ENCODE measurements at places on chromosomes 2 and 18. TPM values are rescaled to one million over a fixed set of nuclear protein-coding genes. Genes with fewer than 3 reads are reported as not detected.

The L3MBTL4 gene
- polyA plus RNA-seq = 6.0 TPM

The MIB1 gene
- 55.3 TPM for polyA plus RNA-seq

The HTR2B gene
- polyA plus RNA-seq = 0.46 TPM

The GALNT5 gene
- 7.1 TPM for polyA plus RNA-seq

The EML6 gene
- 1.0 TPM for polyA plus RNA-seq

The DIPK1C gene
- polyA plus RNA-seq = 0.36 TPM

The MYO7B gene
- 1.2 TPM for polyA plus RNA-seq

The HSPE1 gene
- 192 TPM for polyA plus RNA-seq

The RAPH1 gene
- 24.7 TPM for polyA plus RNA-seq

The NBEAL1 gene
- polyA plus RNA-seq = 17.3 TPM

The LCT gene
- 0.12 TPM for polyA plus RNA-seq

DNA sequence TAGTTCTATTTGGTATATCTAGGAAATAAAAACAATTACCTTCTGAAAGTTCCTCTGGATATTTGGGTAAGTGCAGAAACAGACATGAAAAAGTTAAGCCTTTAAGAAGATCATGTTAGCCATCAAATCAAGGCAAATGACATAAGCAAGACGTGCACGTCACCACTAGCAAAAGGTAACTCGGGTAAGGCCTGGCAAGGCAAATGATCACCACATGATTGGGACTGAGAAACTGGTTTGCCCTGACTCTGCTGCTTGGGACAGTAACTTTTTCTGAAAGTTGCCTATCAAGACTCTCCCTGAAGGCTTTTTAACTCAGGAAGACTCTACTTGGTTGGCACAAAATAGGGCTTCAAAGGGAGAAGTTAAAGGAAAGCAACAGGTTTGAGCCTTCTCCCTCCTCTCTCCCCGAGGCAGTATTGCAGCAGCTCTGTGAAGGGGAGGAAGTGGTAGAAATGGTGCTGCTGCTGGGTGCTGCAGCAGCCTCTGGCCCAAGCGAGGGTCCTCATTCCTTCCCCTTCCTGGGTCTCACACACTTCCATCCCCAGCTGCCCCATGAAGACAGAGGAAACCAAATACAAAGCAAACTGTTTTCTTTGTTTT lies 17.1 kb upstream of the TMEM237 start:
- no peak for DNase-seq

DNA sequence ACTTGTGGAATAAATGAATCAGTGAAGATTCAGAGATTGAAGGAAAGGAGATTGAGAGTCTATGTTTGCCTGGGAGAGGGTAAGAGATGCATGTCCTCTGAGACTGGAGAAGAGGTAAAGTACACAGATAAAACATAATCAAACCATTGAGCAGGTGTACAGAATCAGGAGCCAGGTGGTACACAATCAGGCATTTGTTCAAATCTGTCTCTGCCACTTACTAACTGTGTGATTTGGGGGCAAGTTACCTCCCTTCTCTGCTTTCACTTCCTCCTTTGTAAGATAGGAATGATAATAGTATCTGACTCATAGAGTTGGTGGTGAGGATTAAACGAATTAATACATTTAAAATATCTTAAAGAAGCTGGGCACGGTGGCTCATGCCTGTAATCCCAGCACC lies 94.0 kb downstream of the CDK15 start:
- no peak for DNase-seq

DNA sequence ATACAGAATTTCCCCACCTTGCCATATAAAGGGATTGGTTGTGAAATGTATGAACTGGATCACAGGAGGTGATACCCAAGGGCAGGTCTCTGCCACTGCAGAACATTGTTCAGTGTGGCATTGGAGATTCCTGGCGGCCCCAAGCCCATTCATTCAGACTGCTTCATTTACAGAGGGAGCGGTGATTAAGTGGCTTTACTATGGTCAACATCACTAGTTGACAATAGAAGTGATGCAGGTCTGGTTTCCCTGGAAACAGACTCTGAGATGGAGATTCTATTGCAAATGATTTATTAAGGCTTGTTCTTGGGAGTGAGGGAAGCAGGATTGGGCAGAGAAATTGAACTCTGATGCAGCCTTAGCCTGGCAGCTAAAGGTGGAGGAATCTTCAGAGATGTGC lies 62.4 kb downstream of the ZDBF2 start:
- DNase-seq = no peak

GRCh38 chr2:24210723-24211122 lies 35.9 kb downstream of the FAM228A start:
- no peak for DNase-seq

- DNase-seq = no peak
Observed at GRCh38 chr2:211401328-211401727, 844.9 kb downstream of the CPS1 start.

DNA sequence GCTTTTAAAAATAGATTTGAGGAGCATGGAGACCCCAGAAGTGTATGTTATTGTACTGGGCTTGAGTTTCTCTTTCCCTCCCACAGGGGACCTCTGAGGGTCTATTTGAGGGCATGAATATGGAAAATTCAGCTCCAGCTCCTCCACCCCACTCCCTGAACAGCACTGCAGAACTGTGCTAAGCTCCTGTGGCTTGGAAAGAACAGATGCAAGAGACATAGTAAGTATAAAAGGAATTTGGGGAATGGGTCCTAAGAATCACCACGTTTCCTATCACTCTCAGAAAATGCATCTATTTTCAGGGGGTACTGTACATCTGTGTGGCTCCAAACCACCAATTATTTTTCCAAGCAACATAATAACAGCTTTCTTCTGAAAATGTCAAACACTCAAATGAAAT lies 416.1 kb downstream of the ZNF521 start:
- no peak for DNase-seq

DNA sequence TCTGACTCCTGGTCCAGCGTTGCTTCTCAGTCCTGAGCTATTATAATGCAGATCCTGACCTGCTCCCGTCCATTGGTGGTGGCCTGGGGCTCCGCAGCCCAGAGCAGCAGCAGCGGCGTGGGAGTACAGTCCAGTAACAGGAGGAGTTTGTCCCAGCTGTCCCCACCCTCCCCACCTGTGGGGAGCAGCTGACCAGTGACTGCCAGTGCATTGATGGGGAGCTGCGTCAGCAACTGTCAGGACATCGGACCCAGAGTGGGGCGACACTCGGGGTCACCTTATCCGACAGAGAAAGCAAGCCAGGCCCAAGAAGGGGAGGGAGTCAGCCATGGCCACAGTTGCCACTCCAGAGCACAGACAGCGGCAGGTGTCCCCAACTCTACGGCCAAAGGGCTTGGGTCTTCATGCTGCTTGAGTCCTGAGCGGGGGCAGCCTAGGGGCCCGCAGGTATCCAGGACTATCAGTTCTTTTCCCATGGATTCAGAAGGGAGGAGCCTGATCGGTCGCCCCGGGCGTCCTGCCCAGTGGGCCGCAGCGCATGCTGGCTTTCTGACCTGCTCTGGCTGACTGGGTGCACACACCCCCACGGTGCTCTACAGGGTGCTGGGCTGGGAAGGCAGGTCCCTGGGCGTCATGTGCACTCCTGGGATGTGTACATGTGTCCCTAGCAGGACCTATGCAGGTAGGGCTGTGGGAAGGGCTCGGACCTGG lies 29.7 kb downstream of the DNMT3A start:
- DNase-seq = no peak

DNA sequence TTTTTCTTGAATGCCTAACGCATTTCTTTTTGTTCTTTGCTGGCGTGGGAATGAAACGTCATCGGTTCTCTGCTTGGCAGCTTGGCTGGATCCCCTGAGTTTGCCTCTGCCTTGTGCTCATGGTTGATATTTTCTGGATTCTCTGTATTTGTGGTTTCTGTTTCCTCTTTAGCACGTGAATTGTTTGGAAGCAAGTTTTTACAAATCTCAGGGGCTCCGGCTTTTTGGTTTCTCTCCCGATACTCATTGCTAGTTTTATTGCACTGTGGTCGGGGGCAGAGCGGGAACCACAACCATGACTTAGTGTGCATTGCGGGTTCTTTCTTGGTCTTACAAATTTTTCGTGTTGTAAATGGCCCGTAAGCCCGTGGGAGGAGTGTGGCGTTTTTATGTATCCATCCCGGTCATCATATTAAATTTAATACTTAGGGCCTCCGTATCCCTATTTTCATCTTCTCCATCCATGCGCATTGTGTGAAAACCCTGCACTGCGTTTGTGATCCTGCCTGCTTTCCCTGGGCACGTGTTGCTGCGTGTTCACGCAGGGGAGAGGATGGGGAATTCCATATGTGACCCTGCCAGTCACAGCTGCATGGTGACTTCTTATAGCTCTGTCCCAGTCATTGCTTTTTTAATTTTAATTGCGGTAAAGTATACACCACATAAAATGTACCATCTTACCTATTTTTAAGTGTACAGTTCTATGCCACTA lies 9.4 kb downstream of the RAMP1 start:
- no peak for DNase-seq

DNA sequence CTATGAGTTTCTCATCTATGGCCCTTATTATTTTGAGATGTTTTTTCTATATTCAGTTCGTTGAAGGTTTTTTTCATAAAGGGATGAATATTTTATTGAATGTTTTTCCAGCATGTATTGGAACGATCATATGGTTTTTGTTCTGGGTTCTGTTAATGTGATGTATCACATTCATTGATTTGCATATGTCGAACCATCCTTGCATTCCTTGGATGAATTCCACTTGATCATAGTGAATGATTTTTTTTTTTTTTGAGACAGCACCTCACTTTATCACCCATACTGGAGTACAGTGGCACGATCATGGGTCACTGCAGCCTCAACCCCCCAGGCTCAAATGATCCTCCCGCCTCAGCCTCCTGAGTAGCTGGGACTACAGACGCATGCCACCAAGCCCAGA lies 5.5 kb upstream of the NEMP2 start:
- no peak for DNase-seq

GRCh38 chr2:216339456-216340279 lies 32.6 kb downstream of the MARCHF4 start:
- DNase-seq = peak; percentile 79

DNA sequence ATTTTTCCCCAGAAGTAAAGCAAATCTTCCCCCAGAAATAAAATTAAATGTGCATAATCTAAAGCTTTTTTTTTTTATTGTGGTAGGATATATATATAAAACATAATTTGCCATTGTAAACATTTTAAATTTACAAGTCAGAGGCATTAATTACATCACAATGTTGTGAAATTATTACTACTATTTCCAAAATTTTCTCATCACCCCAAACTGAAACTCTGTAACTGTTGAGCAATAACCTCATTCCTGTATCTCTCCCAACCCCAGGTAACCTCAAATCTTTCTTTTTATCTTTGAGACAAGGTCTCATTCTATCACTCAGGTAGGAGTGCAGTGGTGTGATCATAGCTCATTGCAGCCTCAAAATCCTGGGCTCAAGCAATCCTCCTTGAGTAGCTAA lies 11.2 kb downstream of the MRPL19 start:
- no peak for DNase-seq

DNA sequence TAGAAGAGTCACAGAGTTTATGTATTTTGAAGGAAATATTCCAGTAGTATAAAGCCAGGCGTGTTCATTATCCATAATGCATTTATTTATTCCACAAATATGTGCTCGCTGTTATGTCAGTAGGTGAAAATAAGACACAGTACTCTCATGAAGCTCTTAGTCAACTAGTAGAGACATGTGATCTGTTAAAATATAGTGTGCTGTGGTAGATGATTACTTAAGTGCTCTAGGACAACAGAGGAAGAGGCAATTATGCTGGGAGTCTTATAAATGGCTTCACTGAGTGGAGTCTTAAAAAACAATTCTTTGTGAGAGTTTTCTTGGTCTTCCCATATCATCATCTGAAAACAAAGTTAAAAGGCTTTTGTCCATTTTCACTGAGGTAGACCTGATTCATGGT lies 457.3 kb downstream of the XIRP2 start:
- no peak for DNase-seq

DNA sequence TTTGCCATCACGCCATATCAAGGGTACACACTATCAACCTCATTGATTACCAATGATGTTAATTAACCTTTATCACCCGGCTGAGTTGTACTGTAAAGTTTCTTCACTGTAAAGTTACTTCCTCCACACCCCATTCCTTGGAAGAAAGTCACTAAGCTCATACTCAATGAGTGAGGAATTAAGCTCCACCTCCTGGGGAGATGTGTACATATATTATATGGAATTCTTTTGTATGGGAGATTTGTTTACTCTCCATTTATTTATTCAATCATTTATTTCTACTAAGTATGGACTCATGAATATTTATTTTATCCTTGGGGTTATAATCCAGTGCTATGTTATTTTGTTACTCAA lies 56.8 kb downstream of the C2orf74 start:
- no peak for DNase-seq

DNA sequence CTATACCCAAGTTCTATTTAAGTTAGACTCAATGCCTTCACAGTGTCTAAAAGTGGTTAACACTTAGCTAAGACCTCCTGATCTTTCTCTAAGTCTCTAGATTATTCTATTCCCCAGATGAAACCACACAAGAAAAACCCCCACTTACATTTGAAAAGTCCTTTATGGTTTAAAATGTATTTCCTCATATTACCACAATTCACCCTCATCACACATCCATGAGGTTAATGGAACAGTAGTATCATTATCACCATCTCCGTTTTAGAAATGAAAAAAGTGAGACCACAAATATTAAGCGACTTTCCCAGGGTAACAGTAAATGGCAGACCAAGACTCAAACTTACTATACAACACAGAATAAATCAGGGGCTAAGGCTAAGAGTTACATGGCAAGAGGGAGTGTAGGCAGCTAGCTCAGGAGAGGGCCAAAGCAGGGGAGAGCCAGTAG lies 28.6 kb downstream of the EPG5 start:
- no peak for DNase-seq

- no peak for DNase-seq
Observed at GRCh38 chr2:44130441-44130840, 38.2 kb upstream of the PPM1B start.

- DNase-seq = no peak
Observed at GRCh38 chr2:46879511-46879910, 36.1 kb downstream of the MCFD2 start.

DNA sequence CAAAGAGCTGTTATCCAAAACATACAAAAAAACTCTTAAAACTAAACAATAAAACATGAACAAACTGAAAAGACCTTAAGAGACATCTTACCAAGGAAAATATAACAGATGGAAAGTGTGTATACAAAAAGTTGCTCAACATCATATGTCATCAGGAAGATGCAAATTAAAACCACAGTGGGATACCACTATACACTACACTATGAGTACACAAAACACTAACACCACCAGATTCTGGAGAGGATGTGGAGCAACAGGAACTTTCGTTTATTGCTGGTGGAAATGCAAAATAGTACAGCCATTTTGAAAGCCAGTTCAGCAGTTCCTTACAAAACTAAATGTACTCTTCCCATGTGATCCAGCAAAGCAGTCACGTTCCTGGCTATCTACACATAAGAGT lies 221.4 kb downstream of the CMPK2 start:
- DNase-seq = no peak

- no peak for DNase-seq
Observed at GRCh38 chr2:164560181-164560792, 61.0 kb downstream of the GRB14 start.

Data from right lung (tissue), 10 donors.